Head of caudate nucleus (tissue), 42 donors: ENCODE measurements at places on chromosomes 13 and 19.

DNA sequence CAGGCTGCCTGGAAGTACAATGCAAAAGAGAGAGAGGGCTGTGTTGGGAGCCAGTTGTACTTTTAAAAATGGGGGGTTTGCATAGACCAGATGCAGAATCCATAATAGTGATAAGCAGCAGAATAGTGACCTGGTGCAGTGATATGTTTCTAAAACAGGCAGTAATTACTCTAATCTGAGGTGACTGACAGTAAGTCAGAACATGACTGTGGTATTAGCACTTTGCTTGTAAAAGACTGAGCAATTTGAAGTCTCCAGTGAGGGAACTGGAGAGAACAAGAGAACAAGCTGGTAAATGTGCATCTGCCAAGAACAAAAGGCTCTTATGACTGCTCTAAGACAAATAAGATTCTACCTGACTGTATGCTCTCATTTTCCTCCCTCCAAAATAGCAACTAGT is 383.4 kb downstream of the ITGBL1 start:
- no peak for DNase-seq

DNA sequence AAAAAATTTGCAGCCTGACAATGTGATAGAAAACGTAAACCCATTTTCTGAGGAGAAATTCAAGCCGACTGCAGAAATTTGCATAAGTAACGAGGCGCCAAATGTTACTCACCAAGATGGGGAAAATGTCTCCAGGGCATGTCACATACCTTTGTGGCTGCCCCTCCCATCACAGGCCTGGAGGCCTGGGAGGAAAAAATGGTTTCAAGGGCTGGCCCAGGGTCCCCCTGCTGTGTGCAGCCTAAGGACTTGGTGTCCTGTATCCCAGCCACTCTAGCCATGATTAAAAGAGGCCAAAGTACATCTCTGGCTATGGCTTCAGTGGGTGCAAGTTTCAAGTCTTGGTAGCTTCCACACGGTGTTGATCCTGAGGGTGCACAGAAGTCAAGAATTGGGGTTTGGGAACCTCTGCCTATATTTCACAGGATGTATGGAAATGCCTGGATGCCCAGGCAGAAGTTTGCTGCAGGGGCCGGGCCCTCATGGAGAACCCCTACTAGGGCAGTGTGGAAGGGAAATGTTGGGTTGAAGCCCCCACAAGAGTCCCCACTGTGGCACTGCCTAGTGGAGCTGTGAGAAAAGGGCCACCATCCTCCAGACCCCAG is 1842.3 kb downstream of the PCDH9 start:
- DNase-seq: no peak

GRCh38 chr13:26074706-26075105 is 22.9 kb upstream of the SHISA2 start:
- no peak for DNase-seq

DNA sequence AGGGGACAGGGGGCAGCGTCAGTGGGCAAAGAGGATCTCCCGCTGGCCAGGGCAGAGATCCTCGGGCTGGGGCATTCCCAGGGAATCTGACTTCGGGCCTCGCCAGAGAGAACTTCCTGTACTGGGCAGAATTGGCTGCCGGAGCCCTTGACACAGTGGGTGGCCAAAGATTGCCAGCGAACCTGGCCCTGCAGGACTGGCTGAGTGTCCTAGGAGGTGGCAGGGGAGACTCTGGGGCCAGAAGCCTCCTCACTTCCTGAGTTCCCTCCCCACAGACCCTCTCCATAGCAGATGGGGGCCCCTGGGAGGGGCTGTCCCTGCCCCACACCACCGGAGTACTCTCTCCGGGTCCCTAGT is 19.3 kb downstream of the DPP9 start:
- DNase-seq: no peak

DNA sequence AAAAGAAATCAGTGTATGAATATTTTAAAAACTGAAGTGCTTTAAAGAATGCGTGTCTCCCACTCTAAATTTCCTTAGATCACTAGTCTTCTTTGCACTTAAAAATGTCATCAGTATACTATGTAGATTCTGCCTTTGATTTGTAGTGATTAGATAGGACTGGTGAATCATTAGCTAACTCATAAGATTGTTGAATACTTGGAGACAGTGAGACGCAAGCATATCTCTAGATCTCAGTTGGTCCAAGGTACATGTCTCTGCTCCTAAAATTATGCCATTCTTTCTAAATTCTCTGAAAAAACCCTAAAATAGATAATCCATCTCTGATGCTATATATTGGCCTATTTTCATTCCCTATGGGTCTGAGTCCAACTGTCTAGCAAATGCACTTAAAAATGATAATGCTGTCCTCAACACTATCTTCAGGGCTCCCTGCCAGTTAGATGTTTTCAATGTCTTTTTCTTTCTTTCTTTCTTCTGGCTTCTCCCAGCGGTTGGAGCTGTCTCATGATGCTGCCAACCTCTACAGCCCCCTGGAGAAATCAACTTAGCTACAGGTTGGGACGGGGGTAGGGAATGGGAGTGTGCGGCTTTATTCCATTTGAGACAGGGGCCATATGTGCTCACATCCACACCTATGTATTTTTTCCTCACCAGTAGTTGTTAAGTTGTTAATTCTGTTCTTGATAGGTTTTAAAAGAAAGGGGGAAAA is 301.0 kb downstream of the NDFIP2 start:
- no peak for DNase-seq

GRCh38 chr13:73466561-73466960 is 407.8 kb downstream of the KLF5 start:
- no peak for DNase-seq

DNA sequence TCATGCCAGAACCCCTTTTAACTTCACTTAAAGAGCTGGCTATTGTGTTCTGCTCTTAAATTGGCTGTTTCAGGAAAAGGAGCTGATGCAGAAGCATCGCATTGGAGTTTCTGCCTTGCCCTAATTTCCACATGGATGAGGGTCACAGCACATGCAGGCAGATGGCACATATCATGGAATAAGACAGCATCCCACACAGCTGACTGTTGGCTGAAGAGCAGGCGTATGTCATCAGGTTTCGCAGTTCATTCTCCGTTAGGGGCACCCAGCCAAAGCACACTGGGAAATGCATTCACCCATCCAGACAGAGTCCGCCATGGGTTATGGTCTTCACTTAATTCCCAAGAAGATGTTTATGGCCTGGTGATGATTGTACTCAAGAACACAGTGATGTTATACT is 572.5 kb downstream of the LIG4 start:
- DNase-seq: no peak

DNA sequence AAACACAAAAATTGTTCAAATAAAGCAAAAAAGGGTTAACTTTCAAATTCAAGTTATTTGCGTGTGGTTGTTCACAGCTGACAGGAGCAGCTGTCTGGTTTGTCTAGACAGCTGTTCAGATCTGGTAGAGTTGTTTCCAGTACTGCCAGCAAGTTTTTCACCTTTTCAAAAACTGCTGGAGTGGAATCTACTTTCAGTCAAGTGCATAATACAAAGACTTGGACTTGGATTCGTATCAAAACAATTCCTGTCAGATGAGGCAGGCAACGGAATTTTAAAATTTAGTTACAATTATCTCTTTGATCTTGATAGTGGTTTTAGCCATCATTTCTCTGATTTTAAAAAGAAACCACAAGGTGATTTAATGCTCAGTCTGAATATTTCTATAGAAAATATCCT is 51.7 kb upstream of the EEF1AKMT1 start:
- no peak for DNase-seq

DNA sequence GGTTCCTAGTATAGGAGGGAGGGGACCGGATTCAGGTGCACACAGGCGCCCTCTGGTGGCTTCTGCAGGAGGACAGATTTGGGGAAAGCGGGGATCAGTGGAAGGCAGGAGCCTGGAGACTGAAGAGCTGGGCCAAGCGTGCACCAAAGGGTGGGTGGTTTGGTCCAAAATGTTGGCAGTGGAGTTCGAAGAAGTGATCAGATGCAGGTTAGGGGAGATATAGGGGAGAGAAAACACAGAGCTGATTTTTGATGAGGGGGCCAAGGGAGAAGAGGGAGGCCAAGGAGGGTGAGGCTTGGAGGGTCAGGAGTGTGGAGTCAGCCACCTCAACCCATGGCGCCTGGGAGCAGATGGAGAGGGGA is 6.8 kb upstream of the CARM1 start:
- DNase-seq: peak; percentile 90
